ENCODE measurements at places on chromosomes 5 and 9.

DNA sequence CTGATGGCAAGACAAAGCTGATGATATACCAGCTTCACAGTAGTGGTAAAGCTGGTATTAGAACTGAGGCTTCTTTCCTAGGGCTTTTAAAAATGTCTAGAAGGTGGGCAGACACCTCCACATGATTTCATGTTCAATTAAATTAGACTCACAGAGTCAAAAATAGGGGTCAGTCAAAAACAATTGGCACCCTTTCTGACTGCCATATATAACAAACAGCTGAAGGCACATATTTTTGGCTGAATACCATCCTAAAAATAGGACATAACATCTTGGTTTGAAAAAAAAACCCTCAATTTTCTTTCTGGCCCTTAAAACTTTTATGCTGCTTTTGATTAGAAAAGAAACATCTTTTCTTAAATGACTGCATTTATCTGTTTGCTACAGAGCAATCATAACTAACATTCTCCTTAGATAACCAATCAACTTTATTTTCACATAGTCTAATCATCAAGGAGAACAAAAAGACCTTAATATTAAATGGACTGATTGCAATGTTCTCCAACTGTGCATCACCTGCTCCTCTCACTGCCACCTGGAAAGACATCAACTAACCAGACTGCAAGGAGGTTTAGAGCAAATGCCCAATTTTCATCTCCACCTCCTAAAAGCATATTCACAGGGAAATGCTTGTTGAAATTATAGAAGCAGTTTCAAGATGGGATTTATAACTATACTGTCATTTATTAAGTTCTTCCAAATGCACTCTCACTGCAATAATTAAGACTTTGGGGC lies 3.2 kb downstream of the SGTB start:
- no peak for DNase-seq

GRCh38 chr9:4192450-4192849 lies 107.4 kb downstream of the GLIS3 start:
- no peak for DNase-seq

- DNase-seq: no peak
Measured at GRCh38 chr5:21219251-21219650, 1231.3 kb upstream of the CDH18 start.

DNA sequence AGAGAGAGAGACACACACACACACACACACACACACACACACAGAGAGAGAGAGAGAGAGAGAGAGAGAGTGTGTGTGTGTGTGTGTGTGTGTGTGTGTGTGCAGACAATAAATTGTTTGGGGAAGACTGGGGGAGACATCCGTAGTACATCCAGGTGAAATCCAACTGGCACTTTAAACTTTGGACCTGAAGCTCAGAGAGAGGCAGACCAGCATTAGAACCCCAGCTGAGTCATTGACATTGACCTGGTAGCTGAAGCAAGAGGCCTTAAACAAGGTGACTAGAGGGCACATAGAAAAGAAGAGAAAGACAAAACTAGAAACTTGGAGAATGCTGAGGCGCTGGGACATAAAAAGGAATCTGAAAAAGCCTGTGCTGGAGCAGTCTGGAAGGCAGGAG lies 251.5 kb downstream of the CRB2 start:
- no peak for DNase-seq

GRCh38 chr9:371349-371748 lies 156.7 kb downstream of the DOCK8 start:
- no peak for DNase-seq

DNA sequence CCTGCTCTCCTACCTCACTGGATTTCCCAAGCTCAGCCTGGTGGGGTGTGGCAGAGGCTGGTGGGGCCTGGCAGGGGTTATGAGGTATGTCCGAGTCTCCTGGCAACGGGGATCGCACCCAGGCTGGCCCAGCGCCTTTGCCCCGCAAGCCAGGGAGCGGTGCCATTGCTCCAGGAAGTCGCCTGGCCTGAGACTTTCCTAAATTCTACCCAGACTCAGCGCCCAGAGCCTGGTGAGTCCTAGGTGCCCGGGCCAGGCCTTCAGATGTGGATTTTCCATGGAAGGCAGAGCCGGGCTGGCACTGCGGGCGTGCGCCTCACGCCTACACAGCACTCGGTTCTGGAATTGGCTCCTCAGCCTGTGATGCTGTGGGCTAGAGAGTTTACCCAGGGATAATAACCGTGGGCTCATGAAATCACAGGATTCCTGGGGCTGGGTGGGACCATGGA lies 155.4 kb upstream of the COL5A1 start:
- no peak for DNase-seq

GRCh38 chr9:92607773-92608172 lies 62.2 kb downstream of the IPPK start:
- no peak for DNase-seq

- DNase-seq: no peak
Measured at GRCh38 chr5:135332519-135333150, 66.4 kb downstream of the MACROH2A1 start.

DNA sequence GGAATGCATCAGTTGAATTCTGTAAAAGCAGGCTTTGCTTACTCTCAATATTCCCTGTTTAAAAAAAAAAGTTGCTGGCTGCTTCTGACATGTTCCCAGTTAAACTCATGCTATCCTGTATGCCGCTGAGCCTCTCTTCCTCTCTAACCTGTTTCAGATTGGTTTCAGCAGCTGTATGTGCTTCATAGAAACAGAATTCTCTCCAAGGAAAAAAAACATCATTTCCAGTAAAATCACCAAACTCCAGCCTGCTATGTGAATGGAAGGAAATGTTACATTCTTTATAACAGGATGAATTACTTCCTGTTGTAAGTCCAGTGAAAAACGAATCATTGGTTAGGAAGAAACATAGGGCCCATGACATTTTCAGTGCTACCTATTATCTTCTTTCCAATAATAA lies 25.7 kb upstream of the KCNV2 start:
- DNase-seq: no peak

DNA sequence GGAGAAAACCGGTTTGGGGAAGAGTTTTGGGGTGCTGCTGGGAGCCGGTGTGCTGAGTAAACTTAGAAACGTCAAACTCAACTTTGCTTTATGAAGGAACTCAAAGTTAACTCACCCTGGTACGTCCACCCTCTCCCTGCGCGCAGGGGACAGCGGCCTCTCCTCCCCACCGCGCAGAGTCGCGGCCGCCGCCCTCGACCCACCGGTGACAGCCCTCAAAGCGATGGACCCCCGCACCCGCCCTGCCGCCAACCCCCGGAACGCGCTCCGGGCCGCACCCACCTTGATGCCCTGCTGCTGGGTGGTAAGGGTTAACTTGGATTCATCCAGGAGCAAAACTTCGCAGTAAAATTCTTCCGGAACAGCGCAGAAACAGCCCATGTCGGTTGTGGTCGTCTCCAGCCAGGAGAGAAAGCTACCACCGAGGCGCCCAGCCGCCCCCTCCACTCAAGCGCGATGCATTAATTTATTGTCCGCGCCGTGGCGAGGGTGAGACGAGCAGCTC lies 366 bp downstream of the EPB41L4A start:
- DNase-seq: no peak

DNA sequence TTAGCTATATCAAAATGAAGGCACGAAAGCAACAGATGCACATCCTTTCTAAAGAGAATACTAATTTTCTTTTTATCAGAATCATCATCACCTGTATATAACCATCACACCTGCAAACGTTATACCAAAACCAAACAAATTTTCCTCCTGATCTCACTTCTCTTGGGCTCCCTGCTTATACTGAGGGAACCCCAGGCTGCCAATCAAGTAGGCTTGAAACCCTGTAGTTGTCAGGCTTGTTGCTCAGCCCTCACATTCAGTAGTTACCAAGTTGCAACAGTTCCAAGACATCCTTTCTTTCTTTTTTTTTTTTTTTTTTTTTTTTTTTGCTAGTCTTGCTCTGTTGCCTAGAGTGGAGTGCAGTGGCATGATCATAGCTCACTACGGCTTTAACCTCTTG lies 12.7 kb downstream of the STRBP start:
- DNase-seq: no peak

- DNase-seq: no peak
Measured at GRCh38 chr5:158381614-158382160, 522.7 kb upstream of the CLINT1 start.

DNA sequence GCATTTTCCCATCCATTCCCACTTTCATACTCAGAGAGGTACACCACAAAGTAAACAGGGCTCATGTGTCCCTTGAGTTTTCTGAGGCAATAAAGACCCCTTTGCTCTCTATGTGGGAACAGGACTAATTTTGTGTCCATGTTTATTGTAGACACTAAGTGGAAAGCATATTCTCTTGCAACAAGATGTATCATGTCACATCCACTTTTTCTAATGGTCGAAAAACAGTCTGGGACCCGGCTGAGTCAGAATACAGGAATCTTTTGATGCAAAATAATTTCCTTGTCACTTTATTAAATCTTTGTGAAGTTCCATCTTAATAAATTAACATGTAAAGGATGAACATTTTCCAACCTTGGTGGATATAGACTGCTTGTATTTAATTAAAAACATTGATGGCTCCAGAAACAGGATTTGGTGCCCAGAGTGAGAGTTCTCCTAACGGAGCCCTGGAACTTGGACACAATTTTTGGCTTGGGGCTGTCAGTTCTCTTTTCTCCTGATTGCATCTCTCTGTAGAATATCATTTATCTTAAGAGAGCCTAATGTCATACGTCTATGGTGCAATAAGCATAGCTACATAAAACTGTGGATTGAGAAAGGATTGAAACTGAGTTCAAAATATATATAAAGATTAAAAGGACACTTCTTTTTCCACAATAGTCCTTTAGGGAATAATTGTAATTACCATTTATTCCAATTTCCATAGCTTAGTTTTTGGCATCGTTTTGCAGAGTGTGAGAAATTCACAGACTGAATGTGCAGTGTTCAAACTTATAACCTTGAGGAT lies 1116.7 kb upstream of the SEMA6A start:
- no peak for DNase-seq

- DNase-seq: no peak
Measured at GRCh38 chr5:93048858-93049257, 532.2 kb downstream of the NR2F1-AS1 start.

DNA sequence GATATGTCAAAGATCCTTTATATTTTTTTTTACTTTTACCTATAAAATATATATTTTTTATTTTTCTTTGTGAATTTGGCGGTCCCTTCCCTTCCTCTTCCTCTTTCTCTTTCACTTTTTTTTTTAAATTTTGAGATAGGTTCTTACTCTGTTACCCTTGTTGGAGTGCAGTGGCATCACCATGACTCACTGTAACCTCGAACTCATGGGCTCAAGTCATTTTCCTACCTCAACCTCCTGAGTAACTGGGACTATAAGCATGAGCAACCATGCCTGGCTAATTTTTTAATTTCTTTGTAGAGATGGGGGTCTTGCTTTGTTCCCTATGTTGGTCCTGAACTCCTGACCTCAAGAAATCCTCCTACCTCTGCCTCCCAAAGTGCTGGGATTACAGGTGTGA lies 258.0 kb upstream of the CLINT1 start:
- DNase-seq: no peak

- DNase-seq: no peak
Measured at GRCh38 chr5:137760719-137761516, 6.8 kb upstream of the HNRNPA0 start.

GRCh38 chr5:179439181-179439985 lies 94.1 kb upstream of the ADAMTS2 start:
- DNase-seq: no peak
